T follicular helper cell (primary cell): ENCODE measurements at places on chromosomes 5 and 9.
A peak's percentile ranks its signal among the peaks of the same experiment; 100 is the strongest.

DNA sequence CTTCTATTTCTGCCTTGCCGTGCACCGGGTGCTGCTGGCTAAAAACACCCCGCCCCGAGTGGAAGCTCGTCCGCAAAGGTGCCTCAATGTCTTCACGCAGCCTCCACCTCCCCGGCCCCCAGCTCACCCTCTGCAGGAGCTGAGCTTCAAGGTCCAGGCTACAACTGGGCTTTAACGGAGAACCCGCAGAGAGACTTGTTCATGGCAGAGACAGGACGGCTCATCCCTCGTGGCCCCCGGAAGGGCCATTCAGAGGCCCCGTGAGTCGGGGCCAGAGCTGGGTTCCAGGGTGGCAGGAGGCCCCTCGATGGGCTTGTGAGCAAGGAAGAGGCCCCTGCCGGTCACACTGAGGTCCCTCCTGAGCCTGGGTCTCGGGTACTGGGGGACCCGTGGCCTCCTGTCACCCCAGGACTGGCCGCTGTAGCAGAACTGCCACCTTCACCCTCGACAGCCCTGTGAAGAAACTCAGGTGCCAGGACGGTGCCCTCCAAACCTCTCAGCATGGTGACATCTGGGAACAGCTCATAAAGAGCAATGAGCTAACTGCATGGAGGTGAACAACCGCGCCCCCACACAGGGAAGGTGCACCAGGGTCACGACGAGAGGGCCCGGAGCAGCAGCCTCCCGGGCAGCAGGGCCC, 58.0 kb upstream of the UBAC1 start:
- DNase-seq, result no peak

GRCh38 chr9:106897236-106897635, 34.3 kb downstream of the ZNF462 start:
- DNase-seq, result no peak

GRCh38 chr9:113155911-113156588, 5.2 kb downstream of the SLC31A2 start:
- DNase-seq, result no peak

- DNase-seq, result no peak
Observed at GRCh38 chr9:68991457-68991856, 22.5 kb downstream of the PRKACG start.

DNA sequence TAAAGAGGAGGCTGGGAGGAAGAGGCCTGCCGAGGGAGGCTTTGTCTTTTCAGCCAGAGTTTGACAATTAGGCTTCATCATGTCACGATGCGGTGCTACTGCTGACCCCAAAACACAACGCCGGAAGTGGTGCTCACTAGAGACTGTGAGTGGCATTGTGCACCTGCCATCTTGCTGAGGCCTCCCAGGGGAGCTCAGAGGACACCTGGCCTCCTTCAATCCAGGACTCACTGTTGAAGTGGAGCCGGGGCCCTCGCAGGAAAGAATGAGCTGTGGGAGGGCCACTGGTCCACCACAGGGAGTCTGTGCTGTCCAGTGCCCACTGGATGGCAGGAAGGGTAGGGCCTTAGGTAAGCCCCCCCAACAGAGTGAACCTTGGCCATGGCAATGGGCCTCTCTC, 12.7 kb upstream of the SLC25A48 start:
- DNase-seq, result no peak

GRCh38 chr5:163571744-163572143, 66.3 kb downstream of the MAT2B start:
- no peak for DNase-seq

- no peak for DNase-seq
Observed at GRCh38 chr9:70535546-70536323, 121.3 kb upstream of the KLF9 start.

GRCh38 chr9:134822541-134822940, 58.1 kb upstream of the FCN2 start:
- no peak for DNase-seq

- no peak for DNase-seq
Observed at GRCh38 chr9:136095070-136096058, at the start of gene NACC2. Gene NACC2 (minus strand): TSS chr9:136095289. CDS start chr9:136050521, 44,768 bp downstream.

DNA sequence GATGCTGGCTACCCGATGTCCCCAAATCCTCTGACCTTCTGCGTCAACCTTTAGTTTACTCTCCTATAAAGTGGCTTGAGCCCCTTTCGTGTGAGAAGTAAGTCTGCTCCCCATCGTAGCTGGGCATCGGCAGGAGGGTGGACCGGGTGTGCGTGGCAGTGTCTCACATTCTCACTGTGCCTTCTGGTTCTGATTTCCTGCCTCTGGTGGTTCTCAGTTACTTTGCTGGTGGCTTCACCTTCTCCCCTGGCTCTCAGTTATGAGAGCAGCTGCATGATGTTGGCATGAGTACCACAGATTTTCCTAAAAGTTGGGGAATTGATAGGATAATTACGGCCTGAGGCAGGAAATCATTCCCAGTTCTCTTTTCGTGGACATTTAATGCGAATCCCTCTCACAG, 47.0 kb upstream of the RPS23 start:
- no peak for DNase-seq

DNA sequence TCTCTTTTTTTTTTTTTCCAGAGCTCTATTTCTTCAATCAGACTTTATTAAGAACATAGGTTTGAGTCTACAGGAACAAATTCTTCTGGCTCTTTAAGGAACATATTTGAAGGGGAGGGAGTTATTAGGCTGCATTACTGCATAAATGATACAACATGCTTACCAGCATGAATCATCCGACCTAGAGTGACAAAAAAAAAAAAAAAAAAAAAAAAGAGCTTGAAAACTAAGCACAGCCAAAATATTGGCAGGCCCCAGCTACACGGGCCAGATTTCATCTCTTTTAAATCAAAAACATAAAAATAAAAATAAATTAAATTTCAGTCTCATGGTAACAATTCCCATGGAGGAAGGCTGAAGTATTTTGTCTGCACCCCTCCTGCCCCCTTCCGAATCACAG, 26.3 kb downstream of the MSX2 start:
- no peak for DNase-seq

DNA sequence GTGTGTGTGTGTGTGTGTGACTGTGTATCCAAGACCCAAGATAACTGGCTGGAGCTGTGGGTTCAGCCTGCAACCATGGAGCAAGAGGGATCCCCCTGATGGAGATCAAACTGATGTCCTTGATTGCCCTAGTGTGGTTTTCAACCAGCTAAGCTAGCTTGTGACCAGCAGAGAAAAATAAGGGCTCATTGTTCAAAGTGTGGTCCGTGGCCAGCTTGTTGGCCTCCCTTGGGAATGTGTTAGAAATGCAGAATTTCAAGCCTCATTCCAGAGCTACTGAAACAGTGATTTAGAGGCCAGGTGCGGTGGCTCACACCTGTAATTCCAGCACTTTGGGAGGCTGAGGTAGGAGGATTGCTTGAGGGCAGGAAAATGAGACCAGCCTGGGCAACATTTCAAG, 79.9 kb downstream of the ACER2 start:
- DNase-seq, result no peak

DNA sequence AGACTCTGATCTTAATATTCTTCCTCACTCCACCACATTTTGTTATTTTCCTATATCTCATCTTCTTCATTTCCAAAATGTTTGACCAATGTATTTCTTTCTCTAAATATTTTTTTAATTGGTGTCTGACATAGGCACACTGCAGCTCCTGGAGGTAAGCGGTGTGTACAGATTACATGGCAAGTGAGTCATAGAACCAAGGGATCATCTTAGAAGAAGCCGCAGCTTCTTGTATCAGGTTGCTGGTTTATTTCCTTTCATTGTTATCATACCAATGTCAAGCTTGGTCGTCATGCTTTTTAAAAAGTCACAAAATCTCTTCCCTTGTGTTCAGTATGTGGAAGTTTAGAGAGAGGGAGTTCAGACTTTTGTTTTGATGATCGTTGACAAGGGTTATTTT, 526.1 kb upstream of the CDH18 start:
- DNase-seq, result no peak

GRCh38 chr5:73435759-73436534, 12.6 kb downstream of the FOXD1 start:
- DNase-seq, result no peak

DNA sequence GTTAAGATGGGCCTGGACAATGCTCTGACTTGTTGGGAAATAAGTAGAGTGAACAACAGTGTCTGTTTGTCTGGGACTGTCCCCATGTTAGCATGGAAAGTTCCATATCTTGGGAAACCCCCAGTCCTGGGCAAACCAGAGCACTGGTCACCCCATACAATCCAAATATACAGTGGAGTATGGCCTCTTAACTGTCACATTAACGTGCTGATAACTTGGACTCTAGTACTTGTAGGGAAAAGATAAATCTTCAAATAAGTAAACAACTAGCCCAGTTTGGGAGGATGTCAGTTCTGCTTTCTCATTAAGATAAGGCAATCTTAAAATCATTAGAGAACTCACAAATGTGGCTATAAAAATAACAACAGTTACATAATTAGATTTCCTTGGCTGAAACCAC, 47.6 kb upstream of the JAK2 start:
- no peak for DNase-seq

- DNase-seq, result no peak
Observed at GRCh38 chr9:90095682-90096081, 490.9 kb downstream of the GADD45G start.

DNA sequence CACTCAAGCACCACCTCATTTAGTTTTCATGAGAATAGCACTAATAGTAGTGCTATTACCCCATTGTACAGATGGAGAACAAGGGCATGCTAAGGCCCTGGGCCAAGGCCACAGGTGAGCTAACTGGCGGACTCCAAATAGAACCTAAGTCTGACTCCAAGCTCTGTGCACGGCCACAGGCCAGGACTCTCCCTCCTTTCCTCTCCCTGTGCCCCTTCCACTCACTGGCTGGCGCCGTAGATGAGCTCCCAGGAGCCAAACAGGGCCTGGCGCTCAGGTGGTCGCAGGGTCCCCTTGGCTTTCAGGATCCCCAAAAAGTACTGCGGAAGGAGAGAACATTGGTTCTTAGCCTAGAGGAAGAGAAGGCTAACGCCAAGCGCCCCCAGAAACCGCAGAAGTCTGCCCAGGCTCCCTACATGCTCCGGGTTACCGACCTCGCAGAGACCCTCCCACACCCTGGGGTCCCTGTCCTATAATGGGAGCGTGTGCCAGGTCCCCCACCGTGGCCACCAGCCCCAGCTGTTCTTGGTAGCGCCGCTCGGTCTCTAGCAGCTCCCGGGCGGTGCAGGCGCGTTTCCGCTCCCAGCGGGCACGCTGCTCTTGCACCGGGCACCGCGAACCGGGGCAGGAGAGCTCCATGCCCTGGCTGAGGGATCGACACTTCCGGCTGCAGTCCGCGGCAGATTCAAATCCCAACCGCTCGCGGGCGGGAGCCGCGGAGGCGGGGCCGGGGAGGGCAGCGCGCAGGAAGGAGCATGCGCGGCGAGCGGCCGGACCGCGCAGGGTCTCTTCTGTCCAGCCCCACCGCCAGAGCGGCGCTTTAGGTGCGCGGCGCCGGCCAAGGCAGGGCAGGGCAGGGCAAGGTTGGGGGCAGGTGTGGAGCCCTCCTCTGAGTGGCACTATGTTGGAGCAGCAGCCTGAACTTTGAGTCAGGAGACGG, at the start of gene ARHGEF39:
ARHGEF39 (minus strand) TSS at position 665 of the 940 bp plus-strand sequence; CDS start at position 639, 26 bp downstream.
- DNase-seq, result peak; percentile 41

DNA sequence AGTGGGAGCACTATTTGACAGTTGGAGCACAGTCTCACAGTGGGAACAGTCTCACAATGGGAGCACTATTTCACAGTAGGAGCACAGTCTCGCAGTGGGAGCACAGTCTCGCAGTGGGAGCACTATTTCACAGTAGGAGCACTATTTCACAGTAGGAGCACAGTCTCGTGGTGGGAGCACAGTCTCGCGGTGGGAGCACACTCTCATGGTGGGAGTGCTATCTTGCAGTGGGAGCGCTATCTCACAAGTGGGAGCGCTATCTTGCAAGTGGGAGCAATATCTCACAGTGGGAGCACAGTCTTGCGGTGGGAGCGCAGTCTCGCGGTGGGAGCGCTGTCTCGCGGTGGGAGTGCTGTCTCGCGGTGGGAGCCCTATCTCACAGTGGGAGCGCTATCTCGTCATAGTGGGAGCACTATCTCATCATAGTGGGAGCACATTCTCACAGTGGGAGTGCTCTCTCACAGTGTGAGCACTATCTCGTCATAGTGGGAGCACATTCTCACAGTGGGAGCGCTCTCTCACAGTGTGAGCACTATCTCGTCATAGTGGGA, 56.1 kb downstream of the MED10 start:
- no peak for DNase-seq
